ENCODE measurements at places on chromosomes 2 and 18.

- no peak for DNase-seq
Observed at GRCh38 chr2:109460553-109461324, 153.0 kb downstream of the SEPTIN10 start.

GRCh38 chr2:110931648-110932047 lies 189.1 kb upstream of the BCL2L11 start:
- DNase-seq: no peak

- no peak for DNase-seq
Observed at GRCh38 chr2:202339071-202339870, 36.9 kb upstream of the BMPR2 start.

- no peak for DNase-seq
Observed at GRCh38 chr2:219851801-219852481, 224.5 kb downstream of the SLC4A3 start.

DNA sequence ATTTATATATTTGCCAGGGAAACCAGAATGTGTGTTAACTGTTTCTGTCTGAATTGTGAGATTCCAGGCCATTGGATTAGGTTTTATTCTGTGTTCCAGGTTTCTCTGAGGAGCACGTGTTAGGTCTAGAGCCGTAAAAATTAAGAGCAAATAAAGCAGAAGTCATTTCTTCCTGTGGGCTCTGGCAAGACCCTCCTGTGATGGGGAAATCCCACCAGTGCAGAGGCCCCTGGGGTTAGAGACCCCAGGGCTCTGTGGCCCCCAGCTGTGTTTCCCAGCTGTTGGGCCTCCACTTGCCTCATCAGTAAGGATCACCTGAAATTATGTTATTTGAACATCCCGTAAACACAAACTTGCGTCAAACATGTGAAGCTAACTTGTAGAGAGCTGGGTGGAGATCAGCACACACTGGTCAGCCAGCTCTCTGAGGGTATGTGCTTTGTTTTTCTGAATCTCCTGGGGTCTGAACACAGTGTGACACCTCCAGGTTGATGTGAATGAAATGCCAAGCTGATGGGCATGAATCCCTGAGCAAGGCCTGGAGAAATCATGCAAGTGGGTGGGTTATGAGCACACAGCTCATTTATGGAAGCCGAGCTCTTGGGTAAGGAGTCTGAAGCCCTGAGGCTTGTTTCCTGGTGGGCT lies 50.3 kb downstream of the HK2 start:
- DNase-seq: no peak

GRCh38 chr2:16785149-16785548 lies 119.5 kb upstream of the CYRIA start:
- no peak for DNase-seq

- peak; percentile 79 for DNase-seq
Observed at GRCh38 chr2:83665894-83666293, 793.2 kb downstream of the SUCLG1 start.

- peak; percentile 17 for DNase-seq
Observed at GRCh38 chr2:239692362-239692851, 291.6 kb upstream of the HDAC4 start.

DNA sequence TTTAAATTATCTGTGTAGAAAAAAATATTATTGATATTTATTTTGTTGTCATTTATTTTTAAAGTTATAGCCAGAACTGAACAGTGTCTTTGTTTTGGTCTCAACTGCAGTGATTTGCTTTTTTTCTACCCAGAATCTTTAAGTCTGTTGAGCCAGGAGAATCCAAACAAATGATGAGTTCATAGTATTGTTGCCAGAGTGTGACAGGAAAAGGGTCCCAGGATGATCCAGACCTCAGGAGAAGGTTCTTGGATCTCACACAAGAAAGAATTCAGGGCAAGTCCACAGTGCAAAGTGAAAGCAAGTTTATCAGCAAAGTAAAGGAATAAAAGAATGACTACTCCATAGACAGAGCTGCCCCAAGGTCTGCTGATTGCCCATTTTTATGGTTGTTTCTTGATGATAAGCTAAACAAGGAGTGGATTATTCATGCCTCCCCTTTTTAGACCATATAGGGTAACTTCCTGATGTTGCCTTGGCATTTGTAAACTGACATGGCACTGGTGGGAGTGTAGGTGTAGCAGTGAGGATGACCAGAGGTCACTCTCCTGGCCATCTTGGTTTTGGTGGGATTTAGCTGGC lies 127.1 kb downstream of the AGPS start:
- DNase-seq: no peak

GRCh38 chr2:96396602-96397001 lies 61.0 kb downstream of the NCAPH start:
- DNase-seq: no peak

DNA sequence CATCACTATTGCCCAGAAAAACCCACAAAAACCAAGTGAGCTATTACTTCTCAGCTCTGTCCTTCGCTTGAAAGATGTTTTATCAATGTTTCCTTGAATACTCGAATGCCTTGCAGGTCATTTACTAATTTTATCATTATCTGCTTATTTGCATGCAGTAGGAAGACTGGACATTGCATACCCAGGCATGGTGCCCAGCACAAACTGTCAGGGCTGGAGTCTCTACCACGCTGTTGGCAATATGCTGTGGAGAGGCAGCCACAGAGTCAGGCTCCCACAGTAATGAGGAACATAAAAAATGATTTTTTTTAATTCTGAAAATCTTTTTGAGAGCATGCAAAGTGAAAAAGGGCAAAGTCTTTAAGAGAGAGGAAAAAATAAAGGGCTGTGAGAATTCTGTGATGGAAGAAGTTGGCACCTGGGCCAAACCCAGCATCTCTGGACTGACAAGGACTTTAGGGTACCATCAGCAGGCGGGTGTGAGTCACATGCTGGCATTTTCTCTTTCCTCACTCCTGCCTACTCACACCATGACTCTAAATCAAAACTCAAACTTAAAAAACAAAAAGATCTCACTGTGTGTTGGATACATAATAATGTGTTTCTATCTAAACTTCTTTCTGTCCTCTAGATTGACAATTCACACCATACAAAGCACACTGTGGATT lies 709.8 kb upstream of the FANCL start:
- DNase-seq: no peak

DNA sequence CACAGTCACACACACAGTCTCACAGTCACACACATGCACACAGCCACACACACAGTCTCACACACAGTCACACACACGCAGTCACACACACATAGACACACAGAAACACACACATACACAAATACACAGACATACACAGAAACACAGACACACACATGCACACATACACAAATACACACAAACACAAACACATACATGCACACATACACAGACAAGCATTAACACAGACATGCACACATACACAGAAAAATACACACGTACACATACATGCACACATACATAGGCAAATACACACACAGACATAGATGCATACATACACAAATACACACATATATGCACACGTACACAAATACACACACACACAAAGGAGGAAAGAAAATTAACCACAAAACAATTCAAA lies 150.5 kb downstream of the ALK start:
- no peak for DNase-seq

GRCh38 chr2:114113518-114113917 lies 223.6 kb downstream of the ACTR3 start:
- no peak for DNase-seq

- DNase-seq: no peak
Observed at GRCh38 chr18:10685484-10685883, 159.7 kb downstream of the NAPG start.

DNA sequence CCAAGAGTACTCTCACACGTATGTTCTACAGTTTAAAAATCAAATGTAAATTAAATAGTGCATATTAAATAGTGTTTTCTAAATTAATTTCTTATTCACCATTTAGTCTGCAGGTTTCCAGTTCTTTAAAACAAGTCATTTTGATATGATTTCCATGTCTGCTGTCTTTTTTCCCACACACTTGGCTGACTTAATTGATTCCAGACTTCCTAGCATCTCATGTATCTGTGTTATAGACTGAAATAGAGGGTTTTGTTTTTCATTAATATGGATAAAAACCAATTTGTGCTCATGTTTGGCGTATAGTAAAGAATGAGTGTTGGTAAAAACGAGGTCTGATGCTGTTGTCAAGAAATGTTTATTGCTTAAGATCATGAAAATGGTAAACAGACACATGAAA lies 104.3 kb downstream of the SRBD1 start:
- no peak for DNase-seq

GRCh38 chr2:41922177-41922576 lies 125.6 kb upstream of the PKDCC start:
- no peak for DNase-seq

GRCh38 chr2:118667964-118668363 lies 179.5 kb downstream of the EN1 start:
- no peak for DNase-seq

DNA sequence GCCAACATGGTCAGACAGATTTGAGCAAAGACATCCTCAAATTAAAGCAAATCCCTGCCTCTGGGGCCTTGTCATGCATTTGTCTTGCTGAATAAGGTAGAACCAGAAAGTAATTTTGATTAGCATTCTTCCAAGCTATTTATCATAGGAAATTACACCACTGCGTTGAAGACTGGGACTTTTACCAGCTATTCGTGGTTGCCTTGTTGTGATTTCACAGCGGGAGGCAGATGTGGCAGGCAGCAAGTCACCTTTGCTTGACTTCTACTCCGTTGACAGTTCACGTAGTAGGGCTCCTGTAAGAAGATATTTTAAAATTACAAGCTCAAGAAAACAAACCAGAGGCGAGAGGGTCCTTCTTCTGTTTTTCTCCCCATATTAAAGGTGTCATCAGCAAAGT lies 80.6 kb downstream of the EN1 start:
- DNase-seq: no peak

DNA sequence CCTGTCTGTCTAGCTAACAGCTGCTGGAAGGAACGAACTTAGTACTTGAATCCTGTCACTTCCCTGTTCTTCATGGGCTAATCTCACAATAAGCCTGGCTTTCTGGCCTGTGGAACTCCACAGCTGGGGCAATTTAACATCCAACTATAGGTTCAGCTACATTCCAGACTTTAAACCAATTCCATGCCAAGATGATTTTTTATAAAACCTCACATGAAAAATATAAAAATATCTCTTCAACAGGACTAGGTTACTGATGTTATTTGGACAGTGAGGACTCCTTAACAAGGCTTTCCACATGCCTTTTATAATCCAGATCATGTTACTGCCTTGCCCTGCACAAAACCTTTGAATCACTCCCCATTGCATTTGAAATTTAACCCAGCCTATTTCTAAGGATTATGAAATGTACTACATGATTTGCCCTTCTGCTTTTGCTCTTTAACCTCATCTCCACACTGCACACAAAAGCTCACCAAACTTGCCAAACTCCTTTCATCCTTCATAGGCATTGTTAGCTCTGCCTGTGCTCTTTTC lies 863.2 kb upstream of the CHAC2 start:
- DNase-seq: no peak

GRCh38 chr2:238187618-238188548 lies 15.6 kb downstream of the ILKAP start:
- no peak for DNase-seq

GRCh38 chr2:235511187-235511661 lies 17.4 kb downstream of the AGAP1 start:
- DNase-seq: peak; percentile 47

DNA sequence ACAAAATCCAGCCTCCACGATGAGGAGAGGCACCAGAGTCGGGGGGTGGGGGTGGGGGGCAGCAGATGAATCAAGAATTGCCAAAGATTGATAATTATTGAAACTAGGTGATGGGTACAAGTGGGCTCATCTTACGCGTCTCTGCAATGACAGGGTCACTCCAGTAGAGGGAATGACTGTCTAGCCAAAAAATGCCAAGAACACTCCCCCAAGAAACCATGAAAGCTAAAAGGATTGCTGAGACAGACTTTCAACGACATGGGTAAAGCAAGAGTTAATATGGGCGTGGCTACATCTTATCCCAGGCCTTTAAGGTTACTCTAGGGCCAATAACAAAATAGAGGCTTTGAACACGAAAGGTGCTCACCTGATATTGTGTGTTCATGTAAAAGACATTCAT lies 86.5 kb downstream of the STK39 start:
- DNase-seq: no peak

DNA sequence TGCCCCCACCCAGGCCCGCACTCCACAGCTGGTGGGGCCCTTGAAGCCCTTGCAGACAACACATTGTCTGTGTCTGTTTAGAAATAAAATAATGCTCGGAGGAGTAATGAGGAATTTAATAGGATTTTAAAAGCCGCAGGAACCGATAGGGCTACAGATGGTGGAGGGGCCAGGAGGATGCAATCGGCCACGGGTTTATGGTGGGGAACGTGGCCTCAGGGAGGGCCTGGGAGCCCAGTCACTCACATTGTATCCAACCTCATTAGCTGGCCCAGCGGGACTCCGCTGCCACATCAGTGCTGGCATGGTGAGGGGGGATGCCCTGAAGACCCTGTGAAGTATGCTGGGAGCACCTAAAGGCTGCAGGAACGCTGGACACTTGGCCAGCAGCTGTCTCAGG lies 252.0 kb downstream of the CELF4 start:
- no peak for DNase-seq

- no peak for DNase-seq
Observed at GRCh38 chr2:17910980-17911379, 32.5 kb downstream of the KCNS3 start.
